ENCODE measurements at places on chromosomes 5 and 9.

DNA sequence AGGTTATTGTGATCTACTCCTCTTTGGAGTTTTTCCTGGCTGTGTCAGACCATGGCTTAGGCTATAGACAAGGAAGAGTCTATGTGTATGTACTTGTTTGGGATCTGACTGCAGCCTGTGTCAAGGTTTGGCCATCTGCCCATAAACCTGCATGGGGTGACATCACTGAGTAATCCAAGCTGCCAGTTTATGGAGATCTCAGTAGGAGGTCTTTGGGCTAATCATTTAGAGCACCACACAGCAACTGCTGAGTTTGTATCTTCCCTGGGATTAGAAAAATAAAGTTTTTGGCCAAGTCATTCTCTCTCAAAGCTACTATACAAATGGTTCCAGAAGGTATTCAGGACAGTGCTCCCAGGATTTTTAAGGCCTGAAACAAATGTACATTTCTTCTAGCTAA, 65.5 kb upstream of the HSPB3 start:
- DNase-seq, result peak; percentile 96

DNA sequence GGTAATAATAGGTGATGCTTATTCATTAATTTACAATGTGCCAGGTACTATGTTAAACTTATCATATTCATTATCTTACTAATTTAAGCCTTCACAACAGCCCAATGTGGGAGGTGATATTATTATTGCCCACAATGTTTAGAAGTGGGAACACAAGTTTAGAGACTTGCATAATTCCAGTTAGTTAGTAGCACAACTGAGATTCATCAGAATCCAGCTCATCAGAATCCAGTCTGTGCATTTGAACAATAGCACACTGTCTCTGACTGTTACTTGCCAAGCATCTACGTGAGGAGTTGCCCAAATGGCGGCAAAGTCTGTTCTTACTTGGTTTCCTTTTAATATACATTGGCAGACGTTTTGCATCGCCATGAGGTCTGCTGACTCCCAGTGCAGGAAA, 110.9 kb upstream of the BASP1 start:
- DNase-seq, result no peak

DNA sequence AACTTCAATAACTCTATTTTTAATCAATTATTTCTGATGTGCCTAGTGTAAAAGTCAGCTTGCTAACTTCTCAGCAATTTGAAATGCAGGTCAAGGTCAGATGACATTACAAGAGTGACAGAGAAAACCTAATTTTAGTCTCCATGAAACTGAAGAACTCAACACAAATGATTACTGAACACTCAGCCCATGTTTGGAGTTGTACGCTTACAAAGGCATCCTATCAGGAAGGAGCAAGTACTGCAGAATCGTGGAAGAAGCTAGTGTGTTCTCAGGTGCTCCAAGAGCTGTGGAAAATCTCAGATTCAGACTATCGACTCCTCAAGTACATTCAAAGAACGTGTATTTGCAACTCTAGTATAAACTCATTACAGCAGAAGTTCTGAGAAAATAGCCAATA, 526.7 kb downstream of the PDE4D start:
- no peak for DNase-seq

DNA sequence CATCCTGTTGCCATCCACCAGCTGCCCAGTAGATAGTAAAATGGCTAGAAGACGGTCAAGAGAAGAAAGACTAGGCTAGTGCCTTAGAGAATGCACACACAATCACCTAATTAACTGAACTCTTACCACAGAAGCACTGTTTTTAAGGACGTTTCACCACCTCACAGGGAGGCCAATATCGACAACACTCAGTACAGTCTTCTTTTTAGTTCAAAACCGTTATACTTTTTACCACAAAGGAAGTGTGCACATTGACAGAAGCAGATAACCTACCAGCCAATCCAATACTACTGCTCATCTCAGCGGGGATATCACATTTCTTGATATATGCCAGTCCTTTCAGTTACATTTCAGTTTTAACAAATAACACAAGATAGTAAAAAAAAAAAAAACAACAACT, 122.3 kb downstream of the GNAQ start:
- DNase-seq, result no peak

DNA sequence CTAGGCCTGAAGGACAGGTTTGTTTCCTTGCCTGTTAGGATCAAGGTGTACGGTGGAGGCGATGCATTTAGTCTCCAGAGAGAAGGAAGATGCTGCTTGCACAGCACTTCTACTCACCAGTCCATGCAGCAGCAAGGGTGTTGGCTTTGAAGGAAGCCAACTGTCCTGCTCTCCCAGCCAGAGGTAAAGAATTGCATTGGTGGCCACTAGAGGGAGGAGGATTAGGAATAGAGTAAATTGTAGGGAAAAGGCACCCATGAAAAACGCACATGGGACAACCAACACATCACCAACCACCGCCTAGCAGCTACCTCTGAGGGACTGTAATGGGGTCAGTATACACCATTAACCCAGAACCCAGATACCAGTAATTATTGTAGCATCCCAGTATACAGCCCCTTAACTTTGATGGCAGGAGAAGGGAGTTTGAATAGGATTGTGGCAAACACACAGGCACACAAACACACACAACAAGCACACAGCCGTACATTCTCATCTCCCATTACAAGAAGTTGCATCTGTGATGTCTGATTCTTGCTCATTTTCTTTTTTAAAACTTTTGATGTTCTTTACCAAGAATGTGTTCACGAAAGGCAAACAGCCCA, 267.7 kb downstream of the ADAMTS6 start:
- DNase-seq, result no peak

GRCh38 chr5:153209687-153210086, 280.8 kb upstream of the GRIA1 start:
- no peak for DNase-seq

Data from NCI-H1694 treated with DMSO at 0.1 percent for 48 hours (cell line).